ENCODE measurements at places on chromosomes 3 and 15. TPM values are rescaled to one million over a fixed set of nuclear protein-coding genes. Genes with fewer than 3 reads are reported as not detected.

GRCh38 chr15:88241060-88241459 is 15.5 kb downstream of the NTRK3 start:
- no peak for DNase-seq

TKT gene
- 90.6 TPM for polyA plus RNA-seq

ANKRD34C gene
- 0.07 TPM for polyA plus RNA-seq

GOLGA6A gene
- polyA plus RNA-seq: 0.09 TPM

BUB1B gene
- 7.3 TPM for polyA plus RNA-seq

COL8A1 gene
- 5.9 TPM for polyA plus RNA-seq
